Thoracic aorta (tissue), 2 donors: ENCODE measurements at places on chromosomes 7 and 10. TPM values are rescaled to one million over a fixed set of nuclear protein-coding genes. Genes with fewer than 3 reads are reported as not detected.
A peak's percentile ranks its signal among the peaks of the same experiment; 100 is the strongest.

Gene NPVF
- total RNA-seq, result not detected

Gene CALCR
- total RNA-seq, result not detected

Gene OR2A12
- not detected for total RNA-seq

- peak overlapping the region; percentile 1 for H3K4me3 ChIP-seq
- H3K36me3 ChIP-seq, result no peaks in the 10 kb centered on the region
- H3K27ac ChIP-seq, result peak overlapping the region; percentile 29
- H3K4me1 ChIP-seq, result peaks cover 13% of the 10 kb centered on the region
- no peak for DNase-seq
Observed at GRCh38 chr7:20350518-20350951, 19.8 kb downstream of the ITGB8 start.

GRCh38 chr7:17940951-17941431 lies 697 bp upstream of the SNX13 start:
- peaks cover 35% of the 10 kb centered on the region for H3K4me1 ChIP-seq
- H3K36me3 ChIP-seq, result no peaks in the 10 kb centered on the region
- no peak for DNase-seq
- H3K4me3 ChIP-seq, result peak overlapping the region; percentile 84
- no peaks in the 10 kb centered on the region for H3K27me3 ChIP-seq

Gene CABCOCO1
- total RNA-seq, result not detected

Gene HOXA11
- 3.7 TPM for total RNA-seq
